ENCODE measurements at places on chromosomes 16 and 17. TPM values are rescaled to one million over a fixed set of nuclear protein-coding genes. Genes with fewer than 3 reads are reported as not detected.

Gene PHKG2
- total RNA-seq, result 23.0 TPM

Gene ORAI3
- total RNA-seq, result 51.3 TPM

Gene ABCC3
- total RNA-seq, result 326 TPM

Gene STH
- total RNA-seq, result not detected

Gene GDPD1
- 0.68 TPM for total RNA-seq

Gene HES7
- total RNA-seq, result not detected

Gene KRT31
- total RNA-seq, result not detected

Gene TEX14
- 0.05 TPM for total RNA-seq

Gene TBC1D3B
- total RNA-seq, result 5.7 TPM

Gene KRT33A
- total RNA-seq, result not detected

Gene PPL
- 26.4 TPM for total RNA-seq

Gene NSRP1
- 9.4 TPM for total RNA-seq

Gene C17orf78
- not detected for total RNA-seq

Gene TBKBP1
- 2.2 TPM for total RNA-seq

Gene CCDC144A
- 0.43 TPM for total RNA-seq

Gene MT1F
- total RNA-seq, result 763 TPM

Gene TERB1
- not detected for total RNA-seq

Gene PPM1E
- 0.83 TPM for total RNA-seq

Gene OR3A3
- not detected for total RNA-seq

Gene LGALS9B
- not detected for total RNA-seq
